CD4-positive, alpha-beta T cell treated with Interleukin-10 for 1 hour (primary cell): ENCODE measurements at places on chromosomes 6 and 20.

- no peak for DNase-seq
These were observed 13.7 kb upstream of the STMND1 start for GRCh38 chr6:17088091-17088611.

- DNase-seq = no peak
These were observed 172.8 kb upstream of the PMEPA1 start for GRCh38 chr20:57882451-57883161.

DNA sequence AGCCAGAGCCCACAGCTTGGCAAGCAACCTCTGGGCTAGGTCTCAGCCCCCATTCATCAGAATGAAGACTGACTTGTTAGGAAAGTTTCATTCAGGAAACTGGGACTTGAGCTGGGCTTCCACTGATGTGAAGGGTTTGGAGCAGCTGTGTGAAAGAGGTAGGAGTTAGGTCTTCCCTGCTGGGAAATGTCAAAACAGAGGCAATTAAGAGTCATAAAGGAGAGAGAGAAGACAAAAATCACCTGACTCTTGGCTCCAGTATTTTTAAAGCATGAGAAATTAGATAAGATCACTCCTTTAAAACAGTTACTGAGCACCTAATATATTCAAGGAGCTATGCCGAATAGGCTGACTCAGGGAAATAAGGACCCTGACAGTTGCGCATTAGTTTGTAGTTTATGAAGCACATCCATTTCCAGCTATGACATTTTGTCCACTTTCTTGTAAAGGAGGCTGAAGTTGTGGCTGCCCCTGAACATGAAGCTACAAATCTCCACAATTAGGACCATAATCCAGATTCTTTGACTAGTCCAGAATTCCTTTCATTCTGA, 3.9 kb upstream of the TRIM40 start:
- DNase-seq = no peak

GRCh38 chr6:130610303-130610702, 216.9 kb upstream of the SMLR1 start:
- DNase-seq = no peak

- DNase-seq = no peak
These were observed 11.8 kb downstream of the RIPOR2 start for GRCh38 chr6:24923885-24924401.

- no peak for DNase-seq
These were observed 37.6 kb downstream of the HMGN3 start for GRCh38 chr6:79196912-79197311.

DNA sequence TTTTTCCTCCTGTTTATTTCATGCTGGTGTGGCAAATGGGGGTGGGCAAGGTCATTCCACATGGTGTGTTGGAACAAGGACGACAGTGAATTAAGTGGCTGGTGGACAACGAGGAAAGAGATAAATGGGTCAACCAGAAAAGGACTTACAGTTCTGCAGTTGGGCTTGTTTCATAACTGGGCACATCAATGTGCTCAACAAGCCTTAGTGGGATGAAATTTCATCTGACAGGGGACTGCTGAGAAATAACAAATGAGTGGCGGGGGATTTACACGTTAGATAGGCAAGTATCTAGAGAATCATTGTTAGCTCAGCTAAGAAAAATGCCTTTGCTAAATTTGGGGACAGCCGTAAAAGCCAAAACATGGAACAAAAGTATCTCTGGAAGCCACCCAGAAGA, 163.6 kb downstream of the NRN1 start:
- no peak for DNase-seq

DNA sequence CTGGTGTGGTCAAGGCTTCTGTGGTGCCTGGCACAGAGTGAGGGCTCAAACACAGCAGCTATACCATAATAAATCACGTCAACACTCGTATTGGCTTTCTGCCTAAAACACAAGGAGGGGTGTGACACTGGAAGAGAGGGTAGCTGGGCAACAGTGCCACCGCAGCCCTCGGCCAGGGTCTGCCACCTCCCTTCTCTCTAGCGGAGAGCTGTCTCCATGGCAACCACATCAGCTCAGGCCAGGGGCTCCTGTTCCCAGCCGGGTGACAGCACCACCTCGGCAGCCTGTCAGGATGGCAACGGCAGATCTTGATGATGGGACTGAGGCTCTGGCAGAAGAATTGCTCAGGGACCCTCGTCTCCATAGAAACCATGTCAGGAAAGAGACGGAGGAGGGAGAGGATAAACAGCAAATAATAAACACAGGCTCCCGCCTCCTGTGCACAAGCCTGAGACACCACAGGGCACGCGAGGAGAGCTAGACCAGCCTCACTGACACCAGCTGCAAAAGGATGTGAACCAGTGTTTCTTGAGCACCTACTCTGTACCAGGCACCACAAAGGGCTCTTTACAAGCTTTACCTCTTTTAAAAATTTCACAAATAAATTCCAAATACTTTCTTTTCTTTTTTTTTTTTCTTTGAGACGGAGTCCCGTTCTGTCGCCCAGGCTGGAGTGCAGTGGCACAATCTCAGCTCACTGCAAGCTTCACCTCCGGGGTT, 50.4 kb upstream of the TLDC2 start:
- DNase-seq = no peak
